ENCODE measurements at places on chromosomes 1 and 21.

- no peak for DNase-seq
These were observed 53.0 kb downstream of the NVL start for GRCh38 chr1:224276771-224277487.

GRCh38 chr1:92410706-92411105 lies 76.0 kb downstream of the GFI1 start:
- no peak for DNase-seq

DNA sequence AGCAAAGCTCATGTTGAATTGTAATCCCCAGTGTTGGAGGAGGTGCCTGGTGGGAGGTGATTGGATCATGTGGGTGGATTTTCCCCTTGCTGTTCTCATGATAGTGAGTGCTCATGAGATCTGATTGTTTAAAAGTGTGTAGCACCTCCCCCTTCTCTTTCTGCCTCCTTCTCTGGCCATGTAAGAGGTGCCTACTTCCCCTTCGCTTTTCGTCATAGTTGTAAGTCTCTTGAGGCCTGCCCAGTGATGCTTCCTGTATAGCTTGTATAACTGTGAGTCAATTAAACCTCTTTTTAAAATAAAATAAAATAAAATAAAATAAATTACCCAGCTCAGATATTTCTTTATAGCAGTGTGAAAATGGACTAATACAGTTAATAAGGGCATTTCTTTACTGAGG lies 1025.7 kb downstream of the PLA2G4A start:
- DNase-seq = no peak

DNA sequence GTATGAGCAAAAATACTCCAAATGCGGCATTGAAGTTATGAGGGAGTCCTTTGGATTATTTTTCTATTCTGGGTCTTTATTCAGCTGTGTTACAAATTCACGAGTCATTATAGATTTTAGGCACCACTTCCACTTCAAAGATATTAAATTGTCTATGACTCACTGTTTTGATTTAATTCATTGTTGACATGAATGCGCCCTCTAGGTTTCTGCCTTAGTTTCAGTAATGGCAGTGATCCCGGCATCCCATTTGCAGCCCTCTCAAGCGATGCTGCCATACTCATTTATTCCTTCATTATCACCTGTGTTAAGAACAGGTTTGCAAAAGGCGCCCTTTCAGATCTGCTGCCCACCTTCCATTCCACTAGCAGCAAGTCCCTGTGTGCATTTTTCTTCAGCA lies 14.0 kb downstream of the RSPO1 start:
- DNase-seq = no peak
